Stimulated activated CD4-positive, alpha-beta T cell treated with anti-CD3 and anti-CD28 coated beads, Interleukin-1b, Interleukin-23, amount 100 ng/mL, for 48 hours (primary cell): ENCODE measurements at places on chromosomes 5 and 9.

DNA sequence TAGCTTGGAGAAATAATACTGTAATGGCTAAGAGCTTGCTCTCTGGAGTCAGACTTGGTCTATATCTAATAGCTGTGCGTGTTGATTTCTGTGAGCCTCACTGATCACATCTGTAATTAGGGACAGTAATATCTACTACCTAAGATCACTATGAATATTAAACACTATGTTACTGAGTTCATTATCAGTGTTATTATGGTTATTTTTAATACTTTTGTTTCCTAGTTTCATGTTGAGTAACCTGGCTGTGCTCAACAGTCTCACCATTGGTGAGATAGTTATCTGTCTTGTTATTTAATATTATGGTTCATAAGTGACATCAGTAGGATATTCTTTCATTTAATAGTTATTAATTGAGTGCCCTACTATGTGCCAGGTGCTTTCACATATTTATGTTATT is 22.4 kb upstream of the CAVIN4 start:
- DNase-seq = no peak

GRCh38 chr9:124868511-124869465 is 6.9 kb downstream of the ARPC5L start:
- peak; percentile 92 for DNase-seq

DNA sequence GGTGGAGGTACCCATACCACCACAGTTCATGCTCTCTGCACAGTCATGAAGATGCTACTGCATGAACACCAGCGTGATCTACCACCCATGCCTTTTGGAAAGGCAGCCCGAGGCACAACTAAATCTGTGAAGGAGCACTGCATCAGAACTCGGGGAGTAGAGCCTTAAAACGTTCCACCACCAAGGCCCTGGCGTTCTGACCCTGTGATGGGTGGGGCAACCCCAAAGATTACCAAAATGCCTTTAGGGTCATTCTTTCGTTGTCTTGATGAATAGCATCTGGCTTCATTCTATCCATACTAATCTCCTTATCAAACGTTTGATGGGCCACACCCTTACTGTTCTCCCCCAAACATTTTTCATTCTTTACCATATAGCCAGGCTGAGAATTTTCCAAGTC is 97.9 kb downstream of the ADAMTS6 start:
- DNase-seq = no peak

DNA sequence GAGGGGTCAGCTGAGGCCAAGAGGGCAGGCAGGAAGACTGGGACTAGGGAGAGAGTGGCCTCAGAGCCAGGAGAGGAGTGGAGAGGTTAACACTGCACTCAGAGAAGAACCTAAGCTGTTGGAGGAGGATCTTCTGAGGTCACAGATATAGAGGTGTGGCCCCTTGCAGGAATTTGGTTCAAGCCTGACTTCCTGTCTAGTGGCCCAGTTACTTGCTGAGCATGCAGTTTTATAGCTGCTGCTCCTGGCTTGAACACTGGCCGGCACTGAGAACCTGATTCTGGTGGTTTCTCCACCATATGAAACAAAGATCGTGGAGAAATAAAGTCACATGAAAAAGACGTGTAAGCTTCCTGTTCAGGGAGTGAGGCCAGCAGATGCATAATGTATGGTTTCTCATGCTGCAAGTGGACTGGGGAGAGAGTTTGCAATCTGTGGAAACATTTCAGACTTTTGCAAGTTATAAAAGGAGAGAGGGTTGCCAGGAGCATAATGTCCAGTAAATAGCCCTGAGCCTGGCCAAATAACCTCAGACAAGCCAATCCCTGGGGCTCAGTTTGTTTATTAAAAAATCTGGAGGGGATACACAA is 82.6 kb downstream of the GALNT10 start:
- no peak for DNase-seq

DNA sequence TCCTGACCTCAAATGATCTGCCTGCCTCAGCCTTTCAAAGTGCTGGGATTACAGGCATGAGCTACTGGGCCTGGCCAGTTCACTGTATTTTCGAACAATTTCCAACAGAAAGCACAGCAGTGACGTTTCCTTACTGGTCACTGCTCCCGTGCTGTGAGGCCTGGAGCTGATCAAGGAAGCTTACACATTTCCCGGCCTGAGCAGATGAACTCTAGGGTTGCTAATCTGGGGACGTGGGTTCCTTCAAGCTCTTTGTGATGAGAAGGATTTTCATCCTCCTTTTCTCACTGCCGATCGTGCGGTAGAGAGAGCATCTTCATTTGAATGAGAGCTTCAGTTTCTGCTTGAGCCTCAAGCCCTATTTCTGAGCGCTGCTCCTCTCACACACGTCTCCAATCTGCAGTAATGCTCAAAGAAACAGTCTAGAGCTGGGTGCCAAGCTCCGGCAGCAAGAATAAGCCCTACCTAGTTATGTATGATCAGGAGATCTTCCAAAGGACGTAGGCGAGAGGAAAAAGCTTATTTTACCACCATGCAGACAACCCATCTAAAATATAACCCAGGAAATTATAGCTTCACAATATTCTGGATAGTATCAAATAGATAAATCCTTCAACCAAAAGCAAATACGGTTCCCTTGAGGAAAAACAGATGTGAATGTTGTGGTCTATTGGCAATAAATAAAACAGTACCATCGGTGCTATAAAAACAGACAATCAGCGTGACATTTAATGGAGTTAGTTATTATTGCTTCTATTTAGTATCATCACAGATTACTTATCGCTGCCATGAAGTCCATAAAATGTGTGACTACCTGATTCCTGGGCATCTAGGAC is 7.3 kb upstream of the SPATA24 start:
- no peak for DNase-seq

- no peak for DNase-seq
Measured at GRCh38 chr5:9207817-9208418, 338.0 kb downstream of the SEMA5A start.

DNA sequence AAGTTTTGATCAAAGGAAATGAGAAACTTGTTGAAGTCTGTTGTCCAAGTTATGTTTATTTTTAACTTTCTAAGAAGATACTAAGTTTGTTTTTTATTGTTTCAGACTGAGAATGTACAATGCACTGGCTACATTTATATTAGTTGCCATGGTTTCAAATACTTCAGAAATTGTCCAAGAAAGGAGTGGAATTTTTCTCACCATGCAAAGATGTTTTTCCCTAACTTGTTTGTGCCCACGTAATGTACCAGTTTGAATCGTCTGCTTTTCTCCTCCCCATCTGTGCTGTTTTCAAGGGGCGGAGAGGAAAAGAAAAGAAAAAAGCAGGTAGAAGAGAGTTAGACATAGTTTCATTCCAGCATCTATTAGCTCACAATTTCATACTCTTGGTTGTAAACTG is 407.0 kb downstream of the KCTD16 start:
- DNase-seq = no peak

GRCh38 chr9:70525519-70525918 is 111.1 kb upstream of the KLF9 start:
- no peak for DNase-seq

DNA sequence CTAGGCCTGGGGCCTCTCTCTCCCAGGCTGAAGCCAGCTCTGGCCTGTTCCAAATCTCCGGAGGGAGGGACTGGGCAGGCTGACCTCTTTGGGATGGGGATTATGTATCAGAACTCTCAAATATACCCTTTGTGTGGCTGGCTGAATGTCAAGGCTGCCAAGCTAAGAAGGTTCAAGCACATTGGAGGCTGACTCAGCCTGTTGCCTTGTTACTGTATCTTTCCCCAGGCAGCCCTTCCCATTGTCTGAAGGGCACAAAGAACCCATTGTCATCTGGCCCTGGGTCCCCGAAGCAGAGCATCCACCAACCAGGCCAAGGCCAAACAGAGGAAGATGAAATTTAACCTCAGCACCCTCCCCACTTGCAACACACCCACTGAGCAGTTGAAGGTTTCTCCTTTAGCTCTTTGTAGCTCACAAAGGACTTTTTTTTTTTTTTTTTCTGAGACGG is 7.3 kb upstream of the SPARC start:
- no peak for DNase-seq

GRCh38 chr5:133274597-133274935 is 222.8 kb downstream of the HSPA4 start:
- DNase-seq = no peak

- DNase-seq = no peak
Measured at GRCh38 chr5:40560474-40561110, 119.1 kb upstream of the PTGER4 start.
